SIG-M5 (cell line): ENCODE measurements at places on chromosomes 16 and 17.

GRCh38 chr16:89410794-89411309, 79.5 kb downstream of the ANKRD11 start:
- no peak for DNase-seq

- DNase-seq, result no peak
Measured at GRCh38 chr17:7508145-7508544, 24.0 kb downstream of the POLR2A start.

DNA sequence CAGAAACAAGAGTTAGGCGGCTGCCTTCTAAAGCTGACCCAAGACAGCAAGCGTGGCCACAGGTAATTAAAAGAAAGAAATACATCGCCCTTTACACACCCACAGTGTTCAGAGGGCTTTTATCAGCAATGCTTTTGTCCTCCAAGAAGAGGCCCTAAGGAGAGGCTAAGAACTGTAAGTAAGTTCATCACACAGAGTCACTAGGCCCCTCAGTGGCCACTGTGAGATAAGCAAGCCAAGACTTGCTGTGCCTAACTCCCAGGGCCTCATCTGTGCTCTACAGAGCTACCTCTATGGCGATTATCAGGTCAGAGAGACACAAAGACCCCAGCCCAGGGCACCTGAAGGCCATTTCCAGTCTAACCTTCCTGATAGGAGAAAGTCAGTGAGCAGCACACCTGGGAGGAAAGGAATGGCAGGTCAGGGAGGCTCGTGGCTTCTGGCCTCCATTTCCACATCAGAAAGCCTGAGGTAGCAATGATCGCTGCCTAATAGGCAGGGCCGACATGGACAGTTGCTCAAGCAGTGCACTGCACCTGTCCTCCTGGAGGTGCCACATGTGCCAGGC, 545.2 kb upstream of the CDH11 start:
- no peak for DNase-seq

DNA sequence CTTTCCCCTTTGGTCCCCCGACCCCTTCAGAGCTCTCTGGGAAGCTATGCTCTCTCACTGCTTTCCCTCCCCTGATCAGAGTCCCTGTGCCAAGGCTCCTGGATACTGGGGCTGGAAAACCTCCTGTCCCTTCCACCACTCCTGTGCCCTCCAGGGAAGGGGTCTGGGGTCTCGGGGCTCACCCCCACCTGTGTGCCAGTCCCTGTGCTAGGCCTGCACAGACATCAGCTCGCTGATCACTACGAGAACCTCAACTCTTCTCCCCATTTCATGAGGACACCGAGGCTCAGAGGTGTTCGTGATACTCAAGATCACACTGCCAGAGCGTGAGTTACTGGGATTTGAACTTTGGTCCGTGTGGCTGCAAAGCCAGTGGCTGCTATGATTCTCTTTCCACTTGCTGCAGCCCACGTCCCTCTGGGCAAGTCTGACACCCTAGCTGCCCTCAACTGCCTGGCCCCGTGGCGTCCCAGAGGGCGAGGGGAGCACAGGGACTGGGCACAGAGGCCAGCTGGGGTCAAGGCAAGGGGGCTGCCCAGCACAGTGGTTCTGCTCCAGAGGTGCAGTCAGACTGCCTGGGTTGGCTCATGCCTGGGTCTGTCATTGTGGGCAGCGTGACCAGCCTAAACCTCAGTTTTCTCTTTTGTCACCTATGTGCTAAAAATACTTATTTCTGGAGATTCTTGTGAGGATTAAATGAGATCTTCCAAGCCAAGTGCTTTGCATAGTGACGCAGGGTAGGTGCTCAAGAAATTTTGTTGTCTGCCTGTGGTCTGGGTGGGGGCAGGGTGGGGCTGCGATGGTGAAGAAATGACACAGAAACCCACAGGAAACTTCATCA, 43.8 kb upstream of the TOB1 start:
- no peak for DNase-seq

GRCh38 chr17:77741109-77741508, 217.4 kb upstream of the TNRC6C start:
- no peak for DNase-seq
